ENCODE measurements at places on chromosomes 5 and 9.

- DNase-seq = no peak
These were observed 475 bp downstream of the WDR5 start for GRCh38 chr9:134136118-134136995.

DNA sequence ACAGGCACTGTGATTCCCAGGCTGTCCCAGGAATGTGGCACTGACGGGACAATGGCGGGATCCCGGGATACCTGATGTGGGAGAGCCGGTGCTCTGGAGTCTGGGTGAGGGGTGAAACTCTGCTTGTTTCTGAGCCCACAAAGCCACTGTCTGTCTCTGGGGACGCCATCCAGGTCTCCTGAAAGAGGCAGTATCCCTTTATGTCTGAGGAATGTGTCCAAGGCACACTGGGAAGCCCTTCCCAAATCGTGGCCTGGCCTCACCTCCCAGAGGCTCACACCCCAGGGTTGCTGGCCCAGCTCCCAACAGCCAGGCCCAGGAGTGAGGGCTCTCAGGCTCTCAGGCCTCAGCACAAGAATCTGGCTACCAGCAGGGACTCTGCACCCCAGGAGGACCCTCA lies 27.1 kb downstream of the ORM2 start:
- no peak for DNase-seq

GRCh38 chr9:110555551-110556331 lies 23.8 kb downstream of the SVEP1 start:
- no peak for DNase-seq

- DNase-seq = no peak
These were observed 68.6 kb upstream of the RNF130 start for GRCh38 chr5:180140079-180140554.

DNA sequence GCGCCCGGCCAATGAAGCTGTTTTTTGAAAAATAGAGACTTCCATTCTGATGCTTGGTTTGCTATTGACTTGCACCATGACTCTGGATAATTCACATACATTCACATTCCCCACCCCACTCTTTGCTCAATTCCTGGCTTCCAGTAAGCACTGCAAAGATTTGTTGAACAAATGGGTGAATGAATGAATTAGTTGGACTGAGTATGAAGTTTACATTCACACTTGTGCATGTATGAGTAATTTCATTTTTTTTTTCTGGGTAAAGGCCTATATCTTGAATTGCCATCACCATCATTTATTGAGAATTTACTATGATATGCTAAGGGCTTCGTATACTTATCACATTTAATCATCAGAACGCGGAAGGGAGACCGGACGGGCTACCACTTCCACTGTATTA lies 13.8 kb upstream of the CCDC69 start:
- DNase-seq = no peak

DNA sequence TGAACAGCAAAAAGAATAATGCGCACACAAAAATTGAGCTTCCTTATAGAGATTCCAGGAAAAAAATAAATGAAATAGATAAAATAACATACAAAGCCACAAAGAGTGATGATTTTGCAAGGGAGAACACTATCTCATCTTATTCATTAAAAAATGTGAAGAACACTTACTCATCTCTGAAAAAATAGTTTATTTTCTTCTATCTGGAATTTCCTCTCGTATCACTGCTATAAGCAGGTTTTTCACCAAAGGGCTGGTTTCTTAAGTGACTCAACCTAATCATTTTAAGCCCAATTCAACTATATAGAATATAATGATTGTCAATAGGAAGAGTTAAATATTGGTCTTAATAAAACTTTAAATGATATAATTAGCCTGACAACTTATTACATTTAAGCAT lies 504.9 kb downstream of the NR2F1-AS1 start:
- DNase-seq = no peak

DNA sequence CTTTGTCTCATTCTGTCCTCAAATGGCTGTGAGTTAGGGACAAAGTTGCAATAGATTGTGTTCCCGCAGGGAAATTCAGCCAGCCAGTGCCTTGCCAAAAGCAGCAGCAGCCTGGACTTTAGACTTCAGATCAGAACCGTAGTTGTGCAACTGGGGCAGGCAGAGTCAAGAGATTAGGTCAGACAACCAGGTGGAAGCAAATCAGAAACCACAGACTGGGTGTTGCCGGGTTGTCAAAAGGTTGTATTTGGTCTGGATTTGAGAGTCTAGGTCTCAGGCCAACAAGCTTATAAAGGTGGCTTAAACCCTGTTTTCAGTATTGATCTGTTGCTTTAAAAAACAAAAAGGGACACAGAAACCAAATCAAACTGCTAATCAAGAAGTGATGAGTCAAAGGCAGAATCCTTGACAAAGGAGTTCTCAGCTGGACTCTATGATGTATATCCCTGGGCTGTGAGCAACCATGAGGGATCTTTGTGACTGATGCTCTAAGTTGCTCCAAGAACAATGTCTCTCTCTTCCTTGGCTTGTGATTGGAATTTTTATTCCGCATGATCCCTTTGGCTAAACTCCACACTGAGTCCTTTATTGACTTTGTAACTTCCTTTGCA lies 20.9 kb downstream of the RFK start:
- DNase-seq = no peak

GRCh38 chr5:15124871-15125568 lies 253.4 kb upstream of the ANKH start:
- no peak for DNase-seq

DNA sequence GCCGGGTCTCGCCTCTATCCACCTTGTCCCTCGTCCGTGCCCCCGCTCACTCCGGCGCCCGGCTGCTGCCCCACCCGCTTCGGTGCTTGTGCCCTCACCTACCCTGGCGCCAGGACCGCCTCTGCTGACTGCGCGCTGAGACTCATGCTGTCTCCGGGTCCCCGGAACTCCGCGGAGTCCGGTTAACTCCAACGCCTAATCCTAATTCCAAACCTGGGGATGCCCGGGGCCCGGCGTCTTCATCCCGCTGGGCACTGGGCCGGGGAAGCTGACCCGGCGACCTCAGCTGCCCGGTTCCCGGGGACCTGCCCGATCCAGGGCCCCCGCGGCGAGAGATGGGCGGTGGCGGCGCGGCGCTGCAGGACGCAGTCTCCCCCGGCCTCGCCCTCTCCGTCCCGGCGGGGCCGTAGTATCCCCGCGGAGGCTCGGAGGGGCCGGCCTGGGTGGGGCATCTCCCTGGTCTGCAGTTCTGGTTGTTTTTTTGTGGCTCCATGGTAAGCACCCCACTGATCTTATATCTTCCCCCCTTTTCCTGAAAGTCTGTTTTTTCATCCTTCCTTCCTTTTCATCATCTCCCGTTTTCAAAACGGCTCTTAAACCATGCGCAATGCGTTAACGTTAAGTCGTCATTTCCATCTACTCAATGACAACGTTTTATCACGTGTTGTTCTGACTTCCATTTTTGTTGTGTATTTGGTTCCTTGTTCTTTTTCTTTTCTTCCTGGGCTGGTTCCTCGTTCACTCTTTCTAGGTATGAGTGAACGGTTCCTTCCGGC lies 41.1 kb upstream of the PLEKHG4B start:
- DNase-seq = no peak

- DNase-seq = no peak
These were observed 27.1 kb upstream of the ACTBL2 start for GRCh38 chr5:57509501-57510260.

- DNase-seq = peak; percentile 24
These were observed at the start of gene RNF183 for GRCh38 chr9:113302792-113303418. Gene RNF183 (minus strand): TSS chr9:113303376. CDS start chr9:113298184, 5,192 bp downstream.

DNA sequence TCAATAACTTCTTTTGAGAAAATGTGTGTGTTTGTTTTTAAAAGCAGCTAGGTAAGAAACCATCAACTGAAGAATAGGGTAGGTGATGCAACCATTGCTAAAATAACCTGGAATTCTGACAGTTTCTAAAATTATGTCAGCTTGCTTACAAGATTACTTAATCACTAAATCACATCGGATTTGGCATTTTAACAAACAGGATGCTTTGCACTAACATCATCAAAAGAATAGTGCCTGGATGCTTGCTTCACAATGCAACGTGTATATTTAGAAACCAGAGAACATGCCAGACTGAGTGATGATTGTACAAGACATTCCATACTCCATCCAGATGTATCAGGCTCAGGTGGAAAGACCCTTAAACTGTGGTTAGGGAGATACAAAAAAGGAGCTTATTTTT lies 43.9 kb downstream of the PAM start:
- DNase-seq = no peak

GRCh38 chr9:96720435-96720834 lies 57.5 kb downstream of the ZNF510 start:
- no peak for DNase-seq

GRCh38 chr9:93091453-93092081 lies 4.5 kb upstream of the CARD19 start:
- DNase-seq = no peak

DNA sequence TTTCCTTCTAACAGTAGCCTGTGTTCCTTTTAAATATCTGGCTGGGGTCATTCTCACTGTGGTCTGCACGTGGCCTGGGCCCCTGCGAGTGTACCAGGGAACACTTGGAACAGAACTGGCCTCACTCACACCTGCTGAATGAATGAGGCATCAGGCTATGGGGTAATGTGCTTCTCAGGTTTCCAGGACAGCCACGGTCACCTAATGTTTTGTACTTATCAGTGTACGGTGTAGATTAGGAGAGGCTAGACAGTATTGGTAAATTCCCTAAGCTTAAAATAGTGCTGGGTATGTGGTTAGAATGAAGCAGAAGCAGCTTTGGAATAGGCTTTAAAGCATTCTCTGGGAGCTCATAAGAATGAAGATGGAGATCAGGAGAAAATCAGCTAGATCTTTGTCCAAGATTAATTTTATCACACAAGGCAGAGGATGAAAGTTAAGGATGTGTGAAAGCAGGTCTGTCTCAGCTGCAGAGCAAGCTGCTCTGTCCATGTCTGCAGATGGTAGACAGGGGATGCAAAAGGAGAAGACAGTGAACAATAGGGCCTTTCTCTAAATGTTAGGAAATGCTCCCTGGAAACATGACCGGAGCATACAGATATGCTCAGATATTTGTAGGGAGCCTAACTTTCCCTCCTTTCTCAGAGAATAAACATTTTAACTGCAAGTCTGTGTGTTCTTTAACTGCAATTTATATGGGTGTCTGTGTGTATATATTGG lies 267.5 kb downstream of the NR3C1 start:
- DNase-seq = no peak

GRCh38 chr5:141915881-141916336 lies 7.8 kb upstream of the DELE1 start:
- no peak for DNase-seq

- DNase-seq = no peak
These were observed 207.8 kb upstream of the MAP3K1 start for GRCh38 chr5:56607551-56607950.

GRCh38 chr9:1938135-1938534 lies 77.0 kb upstream of the SMARCA2 start:
- no peak for DNase-seq

DNA sequence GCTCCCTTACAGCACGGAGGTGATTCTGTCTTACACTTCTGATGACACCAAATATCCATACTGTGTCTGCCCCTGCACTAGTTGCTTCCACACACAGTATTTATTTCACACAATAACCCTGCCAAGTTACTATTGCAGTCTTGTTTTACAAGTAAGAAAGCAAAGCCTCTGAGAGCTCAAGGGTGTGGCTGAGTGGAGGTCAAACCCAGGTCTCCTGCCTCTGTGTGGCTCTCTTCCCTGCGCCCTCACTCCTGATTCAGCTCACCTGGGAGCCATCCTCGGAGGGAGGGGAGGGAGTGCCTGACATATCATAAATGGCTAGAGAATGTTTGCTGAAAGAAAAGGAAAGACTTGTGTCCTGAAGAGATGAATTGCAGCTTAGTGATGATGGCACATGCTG lies 41.0 kb downstream of the MVB12B start:
- no peak for DNase-seq

GRCh38 chr5:59328709-59329296 lies 564.7 kb downstream of the PDE4D start:
- DNase-seq = peak; percentile 51

DNA sequence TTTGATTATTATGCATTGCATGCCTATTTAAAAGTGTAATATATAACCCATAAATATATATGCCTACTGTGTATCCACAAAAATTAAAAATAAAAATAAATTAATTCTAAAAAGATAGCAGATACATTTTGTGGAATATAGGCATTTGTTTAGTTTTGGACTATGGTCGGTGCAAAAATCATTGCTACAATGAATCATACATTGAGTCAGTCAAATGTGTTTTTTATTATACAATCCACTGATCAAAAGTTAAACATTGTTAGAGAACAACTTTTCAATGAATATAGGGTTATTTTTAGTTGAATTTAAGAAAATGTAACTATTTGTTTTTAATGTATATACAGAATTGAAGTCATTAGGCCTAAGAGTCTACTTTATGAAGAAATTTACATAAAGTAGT lies 885.9 kb downstream of the EFNA5 start:
- DNase-seq = no peak

DNA sequence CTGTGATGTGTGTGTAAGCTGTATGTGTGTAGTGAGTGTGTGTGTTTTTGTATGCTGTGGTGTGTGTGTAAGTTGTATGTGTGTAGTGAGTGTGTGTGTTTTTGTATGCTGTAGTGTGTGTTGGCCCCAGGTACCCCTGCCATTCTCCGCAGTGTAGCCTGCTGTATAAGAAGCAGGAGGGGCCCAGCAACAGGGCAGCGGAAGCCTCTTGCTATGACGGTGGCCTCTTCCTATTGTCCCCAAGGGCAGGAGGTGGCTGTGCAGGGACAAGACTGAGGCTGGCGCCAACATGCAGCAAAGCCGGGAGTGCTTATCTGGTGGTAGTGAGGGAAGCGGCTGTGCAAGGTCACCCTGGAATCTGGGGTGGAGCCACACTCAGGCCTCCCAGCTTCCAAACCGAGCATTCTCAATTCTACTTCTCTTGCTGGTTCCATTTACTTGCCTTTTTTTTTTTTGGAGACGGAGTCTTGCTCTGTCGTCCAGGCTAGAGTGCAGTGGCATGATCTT lies 5.1 kb downstream of the SPAAR start:
- DNase-seq = no peak

- DNase-seq = no peak
These were observed 53.9 kb downstream of the ERAP1 start for GRCh38 chr5:96753848-96754247.

Data from renal cortex interstitium (tissue), 15 donors.